Left lobe of liver (tissue), 2 donors: ENCODE measurements at places on chromosomes 2 and 18.

DNA sequence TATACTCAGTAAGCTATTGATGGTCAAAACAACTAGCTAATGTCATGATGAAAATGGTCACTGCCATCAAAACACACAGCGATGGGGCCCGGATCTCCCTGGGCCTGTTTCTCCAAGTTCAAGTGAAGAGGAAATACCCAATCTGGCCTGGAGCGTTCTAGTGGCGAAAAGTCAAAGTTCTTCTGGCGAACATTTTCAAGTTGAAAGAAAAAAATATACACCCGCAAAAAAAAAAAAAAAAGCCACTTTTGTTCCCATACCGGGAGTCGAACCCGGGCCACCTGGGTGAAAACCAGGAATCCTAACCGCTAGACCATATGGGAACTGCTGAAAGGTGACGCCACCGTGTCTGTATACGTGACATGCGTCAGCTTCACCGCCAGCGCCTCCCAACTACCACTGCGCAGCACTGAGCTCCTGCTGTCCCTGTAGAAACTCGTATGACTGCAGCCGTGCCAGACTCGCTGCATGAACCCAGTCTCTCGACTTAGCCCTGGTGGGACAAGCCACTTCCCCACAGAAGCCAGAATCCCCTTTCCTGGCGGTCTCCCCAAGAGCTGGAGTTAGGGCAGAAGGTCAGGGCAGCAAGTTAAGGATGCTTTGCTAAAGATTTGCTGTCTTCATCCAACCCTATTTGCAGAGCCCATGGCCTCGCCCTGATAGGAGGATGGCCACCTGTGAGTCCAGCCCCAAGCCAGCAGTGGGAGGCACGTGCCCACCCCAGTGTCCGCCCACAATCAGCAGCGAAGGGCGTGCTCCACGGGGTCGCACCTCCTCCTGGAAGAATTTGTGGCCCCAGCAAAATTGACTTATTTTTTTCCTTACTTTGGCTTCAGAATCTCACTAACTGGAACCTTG lies 5.6 kb upstream of the IMP4 start:
- DNase-seq, result peak; percentile 68

DNA sequence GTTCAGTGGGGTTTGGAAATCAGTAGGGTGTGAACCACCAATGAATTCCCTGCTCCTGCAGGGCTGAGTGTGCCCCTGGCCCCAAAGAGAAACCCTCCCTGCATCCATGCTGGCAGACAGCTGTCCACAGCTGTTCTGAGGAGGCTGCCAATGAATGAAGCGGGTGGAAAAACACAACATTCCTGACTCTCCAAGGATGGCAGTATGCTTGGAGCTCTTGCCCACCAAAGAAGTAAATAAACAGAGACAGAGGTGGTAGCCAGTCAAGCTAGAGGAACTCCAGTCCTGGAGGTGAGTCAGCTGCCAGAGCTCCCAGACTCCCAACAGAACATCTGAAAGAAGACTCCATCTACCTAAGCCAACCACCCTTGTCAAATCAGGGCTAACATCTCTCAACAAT lies 6.2 kb downstream of the ZBTB7C start:
- DNase-seq, result no peak

- no peak for DNase-seq
These were observed 49.2 kb downstream of the MYOM1 start for GRCh38 chr18:3170441-3171161.

DNA sequence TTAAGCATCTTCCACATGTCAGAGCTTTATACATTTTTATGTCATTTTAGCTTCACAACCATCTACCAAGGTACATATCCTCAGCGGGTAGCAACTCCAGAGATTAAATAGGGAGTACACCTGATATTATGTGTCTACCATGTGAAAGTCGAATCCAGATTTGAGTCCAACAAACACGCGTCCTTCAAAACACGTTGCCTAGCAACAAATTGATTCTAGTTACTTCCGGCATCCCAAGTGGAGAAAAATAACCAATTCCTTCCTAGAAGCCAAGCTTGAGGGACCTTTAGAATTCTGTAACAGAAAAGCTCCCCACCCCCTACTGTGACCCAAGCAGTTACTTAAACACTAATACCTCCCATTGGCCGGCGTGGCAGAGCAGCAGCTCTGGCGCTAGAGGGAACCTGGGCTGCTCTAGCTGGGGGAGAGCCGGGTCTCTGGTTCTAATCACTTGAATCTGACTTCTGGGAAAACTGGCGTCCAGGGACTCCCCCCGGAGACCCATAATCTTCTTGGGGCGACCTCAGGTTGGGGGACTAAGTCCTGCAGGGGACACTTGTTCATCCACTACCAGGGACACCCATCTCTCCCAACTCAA lies at the start of gene ERICH2:
ERICH2 (plus strand) TSS at position 371 of the 598 bp plus-strand sequence. CDS start 304 bp downstream, outside the sequence.
- peak; percentile 59 for DNase-seq

DNA sequence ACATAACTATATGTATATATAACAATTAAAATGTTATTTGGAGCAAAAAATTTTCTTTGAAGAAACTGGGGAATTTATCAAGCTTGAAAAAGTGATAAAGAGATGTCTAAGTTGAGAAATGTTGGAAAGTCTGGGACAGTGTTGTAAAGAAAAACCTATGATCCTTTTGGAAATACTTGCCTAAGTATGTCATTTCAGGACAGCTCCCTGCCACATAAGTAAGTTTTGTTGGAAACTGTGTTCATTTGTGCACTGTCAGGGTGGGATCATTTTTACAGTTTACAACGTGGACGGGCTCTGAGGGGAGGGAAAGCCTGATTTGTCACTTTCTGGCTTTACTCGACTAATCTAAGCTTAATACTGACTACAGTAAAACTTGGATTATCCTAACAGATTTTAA lies 10.4 kb upstream of the COL3A1 start:
- DNase-seq, result no peak

DNA sequence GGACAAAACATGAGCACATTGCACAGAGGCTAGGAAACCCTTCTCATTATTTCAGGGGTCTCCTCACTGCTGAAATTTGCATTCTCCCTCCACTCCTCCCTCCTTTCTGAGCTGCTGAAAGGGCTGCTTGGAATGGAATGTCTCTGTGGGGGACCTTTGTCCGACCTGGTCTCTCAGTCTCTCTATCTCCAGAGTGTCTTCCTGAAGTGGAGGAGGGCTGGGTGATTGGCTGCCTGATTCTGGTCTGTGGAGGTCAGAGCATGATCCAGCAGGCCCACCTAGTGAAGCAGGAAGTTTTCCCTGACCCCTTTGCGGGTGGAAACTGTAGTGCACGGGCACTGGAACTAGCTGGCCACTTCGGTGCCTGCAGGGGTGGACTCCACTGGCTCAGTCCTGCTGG lies 560.5 kb upstream of the HS6ST1 start:
- no peak for DNase-seq

- DNase-seq, result no peak
These were observed 15.9 kb downstream of the SCG2 start for GRCh38 chr2:223586261-223586660.

DNA sequence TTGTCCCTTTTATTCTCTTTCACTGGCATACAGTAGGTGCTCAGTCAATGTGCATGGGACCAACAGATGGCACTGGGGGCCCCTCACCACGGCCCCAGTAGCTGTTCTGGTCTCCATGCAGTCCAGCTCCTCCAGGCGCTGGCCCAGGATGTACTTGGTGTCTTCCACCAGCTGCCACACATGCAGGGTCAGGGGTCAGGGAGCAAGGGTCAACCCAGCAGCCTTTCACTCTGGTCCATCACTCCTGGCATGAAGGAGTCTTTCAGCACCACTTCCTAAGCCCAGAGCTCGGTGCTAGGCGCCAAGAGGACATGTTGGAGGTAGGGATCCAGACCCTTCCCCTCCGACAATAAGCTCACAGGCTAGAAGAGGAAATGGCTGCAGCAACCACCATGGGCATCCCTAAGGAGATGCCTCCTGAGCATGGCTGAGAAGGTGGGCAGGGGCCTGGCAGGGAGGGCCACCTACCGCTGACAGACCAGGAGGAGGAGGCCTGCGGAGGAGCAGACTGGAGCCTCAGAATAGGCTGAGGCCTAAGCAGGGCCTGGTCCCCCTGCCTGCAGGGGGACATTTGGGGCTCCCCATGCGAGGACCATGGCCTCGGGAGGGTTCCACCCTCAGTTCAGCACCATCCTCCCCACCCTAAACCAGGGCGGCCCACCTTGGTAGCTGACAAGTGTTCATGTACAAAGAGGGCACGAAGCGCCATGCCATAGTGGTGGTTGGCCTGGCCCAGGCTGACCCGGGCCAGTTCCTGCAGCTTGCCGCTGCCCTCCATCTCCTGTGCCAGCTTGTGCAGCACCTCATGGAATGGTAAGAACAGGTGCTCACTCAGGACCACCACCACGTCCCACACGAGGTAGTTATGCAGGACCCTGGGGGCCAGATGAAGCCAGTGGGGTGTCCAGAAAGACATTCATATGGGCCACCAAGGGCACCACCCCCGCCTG lies 10.2 kb downstream of the ALPG start:
- no peak for DNase-seq

- DNase-seq, result peak; percentile 65
These were observed 99.3 kb downstream of the SPTBN1 start for GRCh38 chr2:54555318-54555837.

DNA sequence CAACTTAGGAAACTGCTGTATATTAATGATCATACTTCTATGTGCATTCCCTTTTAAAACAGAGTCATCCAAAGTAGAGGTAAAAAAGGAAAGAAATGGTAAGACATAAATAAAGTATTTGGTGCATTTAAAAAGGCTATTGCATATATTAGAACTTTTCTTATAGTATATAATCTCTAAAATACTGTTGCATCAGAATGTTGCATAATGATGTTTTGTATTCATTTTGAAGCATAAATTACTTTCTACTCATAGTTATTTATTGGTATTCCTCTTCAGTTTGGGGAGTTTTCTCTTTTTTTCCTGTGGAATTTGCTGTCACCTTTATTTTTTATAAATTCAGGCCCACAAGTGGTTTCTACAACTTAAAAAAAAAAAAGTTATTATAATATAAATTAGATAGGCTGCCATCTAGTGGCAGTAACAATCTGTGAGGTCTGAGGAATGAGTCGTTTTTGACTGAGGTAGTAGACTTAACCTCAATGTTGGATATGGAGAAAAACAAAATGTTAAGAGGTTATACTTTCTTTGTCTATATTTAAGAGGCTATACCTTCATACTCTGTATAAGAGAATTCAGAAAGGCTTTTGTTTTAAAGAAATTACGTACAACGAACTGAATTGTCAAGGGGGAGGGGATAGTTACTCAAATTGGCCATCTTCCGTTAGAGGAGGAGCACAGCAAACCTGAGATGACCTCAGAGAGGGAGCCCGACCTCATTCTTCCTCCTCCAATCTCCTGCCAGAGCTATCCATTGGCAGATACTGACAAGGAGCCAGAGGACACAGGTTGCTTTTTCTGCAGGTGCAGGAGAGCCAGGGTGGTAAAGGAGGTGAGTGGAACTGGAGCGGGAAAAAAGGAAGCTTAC lies 23.8 kb downstream of the ANKAR start:
- DNase-seq, result peak; percentile 53

DNA sequence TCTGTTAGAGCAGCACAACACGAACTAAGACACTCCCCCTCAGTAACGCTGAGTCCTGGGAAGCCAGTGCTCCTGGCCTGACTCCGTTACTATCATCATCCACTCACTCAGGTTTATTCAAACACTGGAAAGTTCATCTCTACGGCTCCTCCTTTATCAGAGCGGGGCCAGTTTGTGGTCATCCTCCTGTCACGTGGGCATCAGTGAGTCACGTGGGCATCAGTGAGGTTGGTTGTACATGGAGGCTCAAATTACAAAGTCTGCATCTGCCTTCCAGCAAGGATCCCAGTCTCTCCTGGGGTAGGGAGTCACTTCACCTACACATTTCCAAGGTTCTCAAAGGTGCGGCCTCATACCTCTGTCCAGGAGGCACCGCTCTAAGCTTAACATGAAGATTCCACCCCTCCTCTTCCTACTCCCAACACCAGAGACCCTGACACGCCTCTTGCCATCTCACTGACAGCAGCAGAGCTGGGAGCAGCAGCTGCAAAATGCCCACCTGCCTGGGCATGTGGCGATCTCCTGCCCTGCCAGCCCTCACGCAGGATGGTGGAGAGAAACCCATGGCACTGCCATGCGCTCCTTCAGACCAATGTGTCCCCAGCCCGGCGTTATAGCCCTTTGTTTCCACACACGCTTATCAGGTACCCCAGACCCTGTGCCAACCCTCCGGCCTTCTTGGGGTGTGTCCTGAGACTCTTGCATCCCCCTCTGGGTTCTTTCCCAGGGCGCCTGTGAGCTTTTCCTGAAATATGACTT lies 99.2 kb upstream of the PTPRM start:
- no peak for DNase-seq

DNA sequence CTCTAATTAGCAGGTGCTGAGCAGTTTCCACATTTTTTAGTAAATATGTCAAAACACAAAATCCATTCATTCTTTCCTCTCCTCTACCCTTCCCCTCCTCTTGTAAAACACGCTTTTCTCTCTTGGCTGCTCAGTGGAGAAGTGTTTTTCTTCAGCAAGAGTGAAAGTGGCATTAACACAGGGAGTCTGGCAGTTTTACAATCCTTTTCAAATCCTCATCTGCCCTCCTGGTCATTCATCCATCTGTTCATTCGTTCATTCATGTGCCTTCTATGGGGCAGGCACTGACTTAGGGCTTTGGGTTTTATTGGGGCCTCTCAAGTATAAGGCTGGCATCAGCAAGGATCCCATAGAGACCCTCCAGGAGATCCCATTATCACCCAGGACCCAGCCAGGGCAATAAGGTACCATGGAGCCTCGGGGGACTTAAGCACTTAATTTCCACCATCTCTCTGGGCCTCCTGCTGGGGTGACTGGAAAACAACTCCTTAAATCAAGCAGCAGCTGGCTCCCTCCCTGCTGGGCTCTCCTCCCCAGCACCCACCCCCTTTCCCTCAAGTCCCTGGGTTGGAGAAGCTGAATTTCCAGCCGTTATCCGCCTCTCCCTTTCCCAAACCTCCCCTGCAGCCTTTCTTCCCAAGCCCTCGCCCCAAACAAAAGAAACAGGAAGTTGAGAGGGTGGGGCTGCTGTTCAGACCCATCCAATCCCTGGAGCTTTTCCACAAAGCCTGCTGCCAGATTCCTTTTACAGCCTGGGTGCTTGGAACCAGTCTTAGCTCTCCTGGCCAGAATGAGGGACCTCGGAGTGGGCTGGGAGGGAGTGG lies 32.6 kb downstream of the MARCHF4 start:
- peak; percentile 33 for DNase-seq

GRCh38 chr2:20653695-20654534 lies 3.0 kb upstream of the HS1BP3 start:
- no peak for DNase-seq

DNA sequence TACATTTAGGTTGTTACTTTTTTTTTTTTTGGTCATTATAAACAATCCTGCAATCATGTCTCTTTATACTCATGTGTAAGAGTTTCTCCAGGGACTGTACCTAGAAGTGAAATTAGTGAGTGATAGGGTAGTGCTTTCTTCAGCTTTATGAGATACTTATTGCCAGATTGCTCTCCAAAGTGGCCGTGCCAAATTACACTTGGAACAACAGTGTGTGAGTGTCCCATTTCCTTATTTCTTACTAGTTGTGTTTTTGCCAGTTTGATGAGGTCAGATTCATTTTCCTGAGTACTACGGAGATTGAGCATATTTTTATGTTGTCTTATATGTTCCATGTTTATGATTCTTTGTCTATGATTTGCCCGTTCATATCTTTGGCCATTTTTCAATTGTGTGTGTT lies 39.2 kb downstream of the GALNT1 start:
- no peak for DNase-seq
